ENCODE measurements at places on chromosomes 2 and 18.

- DNase-seq, result peak; percentile 2
Measured at GRCh38 chr2:107001062-107001461, 115.1 kb upstream of the ST6GAL2 start.

- peak; percentile 73 for DNase-seq
Measured at GRCh38 chr2:145752091-145752806, 1232.3 kb upstream of the ZEB2 start.

DNA sequence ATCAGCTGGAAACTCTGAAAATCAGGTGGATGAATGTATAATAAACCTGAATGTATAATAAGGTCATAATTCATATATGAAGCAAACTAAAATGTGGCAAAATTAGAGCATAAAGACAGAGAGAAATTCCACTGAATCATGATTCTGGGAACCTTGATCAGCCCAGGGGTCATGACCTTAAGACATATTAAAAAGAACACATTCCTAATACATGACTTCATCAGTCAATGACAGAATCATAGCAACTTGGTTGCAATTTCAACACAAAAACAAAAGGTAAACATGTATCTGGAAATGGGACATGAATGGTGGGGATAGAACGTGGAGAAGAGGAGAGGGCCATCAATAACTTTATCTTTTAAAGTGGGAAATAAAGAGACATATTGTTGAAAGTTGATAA is 17.6 kb downstream of the AFF3 start:
- no peak for DNase-seq

- no peak for DNase-seq
Measured at GRCh38 chr2:160241251-160242137, 41.4 kb upstream of the ITGB6 start.

DNA sequence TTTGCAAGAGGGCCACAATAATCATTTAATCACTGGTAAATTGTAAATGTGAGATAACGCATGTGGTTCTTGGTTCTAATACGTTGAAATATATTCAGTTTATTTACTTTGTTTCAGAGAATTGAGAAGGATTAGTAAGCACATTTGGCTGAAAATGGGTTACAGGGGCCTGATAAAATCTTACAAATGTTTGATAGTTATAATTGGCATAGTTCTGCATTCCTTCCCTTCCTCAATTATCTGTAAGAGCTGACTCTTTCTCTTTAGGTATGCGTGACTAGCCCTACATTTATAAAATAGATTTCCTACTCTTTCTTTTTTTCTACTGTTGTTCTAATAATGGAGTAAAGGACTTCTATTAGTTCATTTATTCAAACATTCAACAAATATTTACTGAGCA is 685.2 kb downstream of the NUP35 start:
- no peak for DNase-seq

- no peak for DNase-seq
Measured at GRCh38 chr18:29060349-29060748, 883.4 kb upstream of the CDH2 start.
